Stimulated activated naive B cell treated with anti-CD40 and anti-IgM and Interleukin-4, amounts not matched to agents 10 μg/mL and 1 μg/mL and 100 μg/mL, for 72 hours (primary cell): ENCODE measurements at places on chromosomes 6 and 20.

DNA sequence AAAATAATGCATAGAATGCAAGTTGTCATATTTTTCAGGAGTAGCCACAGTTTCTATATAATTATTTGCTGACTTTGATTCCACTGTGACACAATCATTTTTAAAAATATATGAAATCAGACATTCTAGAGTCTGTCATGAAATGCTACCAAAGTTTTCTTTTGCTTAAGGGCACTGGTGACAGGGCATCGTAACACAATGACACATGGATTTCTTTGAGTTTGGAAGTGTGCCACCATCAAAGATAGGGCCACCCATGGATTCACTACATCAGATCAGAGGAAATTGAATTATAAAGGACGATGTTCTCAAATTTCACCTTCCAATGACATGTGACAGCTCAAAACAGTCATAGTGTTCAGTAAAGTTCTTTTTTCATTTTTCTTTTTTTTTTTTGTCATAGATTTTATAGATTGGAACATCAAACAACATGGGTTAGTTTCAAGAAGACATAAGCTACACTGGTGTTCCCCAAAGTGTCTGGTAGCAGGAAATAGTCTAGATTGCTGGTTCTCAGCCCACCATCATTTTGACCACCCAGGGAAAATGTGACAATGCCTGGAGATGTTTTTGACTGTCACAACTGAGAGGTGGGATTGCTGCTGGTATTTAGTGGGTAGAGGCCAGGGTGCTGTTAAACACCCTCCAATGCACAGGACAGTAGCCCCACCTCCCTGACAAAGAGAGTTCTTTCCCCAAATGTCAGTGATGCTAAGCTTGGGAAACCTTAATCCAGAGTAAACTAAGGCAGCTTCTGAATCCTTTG, 123.8 kb upstream of the DOK5 start:
- DNase-seq: no peak

DNA sequence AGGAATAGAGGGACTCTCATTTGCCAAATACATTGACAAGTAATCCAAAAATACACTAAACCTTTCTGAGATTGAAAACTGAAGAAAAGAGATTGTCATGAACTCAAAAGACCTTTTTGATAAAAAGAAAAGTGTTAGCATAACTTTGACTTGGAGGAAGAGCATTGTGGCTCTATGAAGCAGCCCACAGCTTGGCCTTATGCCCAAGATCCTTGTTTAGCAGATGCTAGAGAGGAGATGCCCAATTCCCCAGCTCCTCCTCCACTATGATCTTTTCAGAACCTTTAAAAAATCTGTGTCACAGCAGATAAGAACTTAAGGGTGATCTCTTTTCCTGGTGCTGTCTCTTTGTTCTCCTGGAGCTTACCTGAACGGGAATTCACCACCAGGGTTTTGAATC, 35.8 kb upstream of the IGF2R start:
- DNase-seq: no peak

- no peak for DNase-seq
Observed at GRCh38 chr6:129504456-129504855, 205.5 kb downstream of the ARHGAP18 start.

DNA sequence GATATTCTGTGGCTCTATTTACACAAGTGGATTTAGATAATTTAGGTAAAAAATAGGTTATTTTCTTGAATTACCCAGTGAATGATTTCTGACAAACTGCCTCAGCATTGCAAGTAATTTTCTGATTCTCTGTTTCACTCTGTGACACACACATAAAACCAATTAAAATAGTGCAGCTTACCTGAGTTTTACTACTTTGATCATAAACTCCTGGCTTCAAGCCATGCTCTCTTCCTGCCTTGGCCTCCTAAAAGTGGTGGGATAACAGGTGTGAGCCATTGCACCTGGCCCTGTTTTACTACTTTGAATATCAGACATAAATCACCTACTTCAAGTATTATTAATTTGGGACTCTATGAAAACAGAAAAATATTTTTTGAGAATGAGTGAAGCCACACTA, 462.9 kb downstream of the ADGRB3 start:
- no peak for DNase-seq

DNA sequence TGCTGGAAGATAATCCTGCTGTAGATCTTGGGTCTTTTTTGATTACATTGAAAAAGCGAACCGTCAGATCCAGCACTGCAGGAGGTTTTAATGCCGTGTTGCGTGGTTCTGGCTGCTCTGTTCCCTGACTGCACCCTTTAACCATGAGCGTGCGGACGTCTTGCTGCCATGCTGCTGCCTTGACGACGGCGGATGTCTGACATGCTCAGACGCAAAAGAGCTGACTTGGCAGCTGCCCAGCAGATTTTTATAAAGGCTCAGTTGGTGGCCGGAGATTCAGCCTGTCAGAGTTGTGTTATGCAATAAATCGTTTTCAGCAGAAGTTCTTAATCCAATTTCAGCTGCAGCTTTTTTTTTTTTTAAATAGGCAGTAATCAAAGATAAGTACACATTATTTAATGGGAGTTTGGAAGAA, 119.4 kb downstream of the JARID2 start:
- peak; percentile 32 for DNase-seq

GRCh38 chr20:21033817-21034216, 72.3 kb downstream of the LINC00237 start:
- DNase-seq: no peak

DNA sequence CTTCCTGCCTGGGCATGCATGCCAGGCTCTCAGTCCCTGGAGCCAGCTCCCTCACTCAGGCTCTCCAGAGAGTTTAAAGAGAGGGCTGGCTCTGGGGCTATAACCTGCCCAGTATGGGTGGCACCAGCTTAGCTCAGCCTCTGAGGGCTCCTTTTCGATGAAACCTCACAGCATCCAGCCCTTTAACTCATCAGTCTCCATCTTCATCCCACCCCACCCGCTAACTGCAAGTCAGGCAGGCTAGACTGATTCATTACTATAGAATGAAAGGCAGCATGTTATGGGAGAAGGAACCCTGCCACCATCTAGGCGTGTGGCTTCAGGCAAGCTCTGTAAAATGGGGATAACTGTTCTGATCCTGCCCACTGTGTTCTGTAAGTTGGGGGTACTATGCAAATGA, 53.5 kb downstream of the RAB44 start:
- no peak for DNase-seq

DNA sequence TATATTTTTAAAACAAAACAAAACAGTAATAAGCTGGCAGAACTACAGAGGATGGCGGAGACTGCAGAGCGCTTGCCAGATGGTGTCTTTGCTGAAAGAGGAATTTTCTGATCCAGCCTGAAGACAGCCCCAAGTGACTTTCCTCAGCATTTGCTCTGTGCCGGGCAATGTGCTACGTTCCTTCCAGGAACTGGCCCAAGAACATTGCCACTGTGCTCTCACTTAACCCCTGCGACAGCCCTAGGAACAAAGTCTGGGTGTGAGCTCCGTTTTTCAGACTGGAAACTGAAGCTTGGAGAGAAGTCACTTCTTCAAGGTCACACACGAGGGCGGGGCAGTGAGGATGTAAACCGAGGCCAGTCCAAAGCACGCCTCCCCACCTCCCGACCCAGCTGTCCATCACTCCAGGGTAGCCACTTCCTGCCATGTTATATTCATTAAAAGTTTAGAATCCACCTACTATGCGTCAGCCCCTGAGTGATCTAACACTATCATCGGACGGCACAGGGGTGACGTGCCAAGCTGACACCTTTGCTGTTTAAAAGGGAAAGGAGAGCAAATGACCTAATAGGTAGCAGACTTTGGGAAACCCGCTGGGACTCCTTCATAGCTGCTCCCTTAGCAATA, 22.3 kb upstream of the BMP7 start:
- no peak for DNase-seq

- no peak for DNase-seq
Observed at GRCh38 chr6:109521080-109521479, 38.1 kb upstream of the ZBTB24 start.

- no peak for DNase-seq
Observed at GRCh38 chr6:10413262-10413849, 1.5 kb downstream of the TFAP2A start.

DNA sequence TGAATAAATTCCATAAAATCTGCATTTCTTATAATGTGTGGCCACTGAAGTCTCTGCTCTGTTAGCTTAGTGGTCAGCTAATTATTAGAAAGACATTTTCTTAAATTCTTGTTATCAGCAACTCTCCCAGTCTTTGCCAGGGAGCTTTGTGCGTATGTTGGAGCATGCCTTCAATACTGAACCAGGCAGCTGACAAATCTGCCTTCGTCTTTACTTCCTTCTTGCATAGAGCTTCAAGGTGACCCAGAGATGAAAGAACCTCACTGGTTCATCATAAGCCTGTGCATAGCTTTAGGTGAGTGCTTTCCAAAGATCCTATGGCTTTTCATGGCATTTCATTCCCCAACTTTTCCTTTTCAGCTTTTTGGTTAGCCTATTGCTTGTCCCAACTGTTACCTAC, 43.0 kb upstream of the NELFCD start:
- no peak for DNase-seq

GRCh38 chr6:102670735-102671134, 1277.2 kb downstream of the GRIK2 start:
- DNase-seq: no peak

DNA sequence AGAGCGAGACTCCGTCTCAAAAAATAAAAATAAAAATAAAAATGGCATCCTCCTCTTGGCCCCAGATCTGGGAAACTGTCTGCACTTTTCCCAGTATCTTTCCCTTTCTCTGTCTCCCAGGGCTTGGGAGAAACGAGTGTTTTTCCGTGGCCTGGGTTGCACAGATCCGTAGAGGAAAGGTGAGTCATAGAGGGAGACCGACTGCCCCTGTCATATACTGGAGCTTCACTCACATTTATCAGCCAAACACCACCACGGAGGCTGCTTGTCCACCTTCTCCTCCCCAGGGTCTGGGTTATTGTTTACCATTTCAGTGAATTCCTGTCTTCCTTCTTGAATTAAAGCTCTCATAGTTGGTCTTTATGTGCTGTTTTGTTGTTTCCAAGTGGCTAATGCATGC, 31.9 kb upstream of the EIF2S2 start:
- no peak for DNase-seq

- no peak for DNase-seq
Observed at GRCh38 chr6:39997101-39997635, 62.9 kb upstream of the MOCS1 start.

GRCh38 chr20:21291026-21291425, 12.1 kb upstream of the XRN2 start:
- no peak for DNase-seq

- no peak for DNase-seq
Observed at GRCh38 chr6:33984466-33985312, 161.2 kb downstream of the GRM4 start.

DNA sequence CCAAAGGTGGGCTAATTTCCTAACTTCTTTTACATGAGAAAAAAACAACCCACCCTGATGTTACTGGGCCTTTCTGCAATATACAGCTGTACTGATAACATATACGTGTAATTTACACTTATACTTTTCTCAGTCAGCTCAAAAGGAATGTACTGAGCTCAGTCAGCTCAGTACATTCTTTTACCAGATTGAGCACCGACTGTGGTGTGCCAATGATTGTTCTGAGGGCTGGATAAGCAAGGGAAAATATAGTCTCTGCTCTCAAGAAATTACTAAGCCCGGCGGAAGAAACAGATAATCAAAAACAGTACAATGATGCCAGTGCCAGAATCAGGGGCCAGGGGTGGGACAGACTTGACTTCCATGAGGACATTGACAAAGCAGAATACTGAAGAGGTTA, 10.0 kb upstream of the BLOC1S5 start:
- no peak for DNase-seq

DNA sequence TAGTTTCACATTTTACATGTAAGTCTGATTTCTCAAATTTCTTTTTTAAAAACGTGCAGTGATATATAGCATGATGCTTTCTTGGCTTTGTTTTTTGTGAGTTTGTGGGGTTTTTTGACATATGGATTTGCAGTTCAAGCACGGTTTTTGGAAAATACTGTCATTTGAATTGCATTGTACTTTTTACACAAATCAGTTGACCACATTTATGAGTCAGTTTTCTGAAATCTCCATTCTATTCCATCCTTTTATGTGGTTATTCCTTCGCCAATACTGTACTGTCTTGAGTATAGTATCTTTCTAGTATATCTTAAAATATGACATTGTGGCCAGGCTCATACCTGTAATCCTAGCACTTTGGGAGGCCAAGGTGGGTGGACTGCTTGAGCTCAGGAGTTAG, 890.0 kb upstream of the CITED2 start:
- no peak for DNase-seq
